Dorsolateral prefrontal cortex (tissue), 122 donors: ENCODE measurements at places on chromosomes 5 and 9.

DNA sequence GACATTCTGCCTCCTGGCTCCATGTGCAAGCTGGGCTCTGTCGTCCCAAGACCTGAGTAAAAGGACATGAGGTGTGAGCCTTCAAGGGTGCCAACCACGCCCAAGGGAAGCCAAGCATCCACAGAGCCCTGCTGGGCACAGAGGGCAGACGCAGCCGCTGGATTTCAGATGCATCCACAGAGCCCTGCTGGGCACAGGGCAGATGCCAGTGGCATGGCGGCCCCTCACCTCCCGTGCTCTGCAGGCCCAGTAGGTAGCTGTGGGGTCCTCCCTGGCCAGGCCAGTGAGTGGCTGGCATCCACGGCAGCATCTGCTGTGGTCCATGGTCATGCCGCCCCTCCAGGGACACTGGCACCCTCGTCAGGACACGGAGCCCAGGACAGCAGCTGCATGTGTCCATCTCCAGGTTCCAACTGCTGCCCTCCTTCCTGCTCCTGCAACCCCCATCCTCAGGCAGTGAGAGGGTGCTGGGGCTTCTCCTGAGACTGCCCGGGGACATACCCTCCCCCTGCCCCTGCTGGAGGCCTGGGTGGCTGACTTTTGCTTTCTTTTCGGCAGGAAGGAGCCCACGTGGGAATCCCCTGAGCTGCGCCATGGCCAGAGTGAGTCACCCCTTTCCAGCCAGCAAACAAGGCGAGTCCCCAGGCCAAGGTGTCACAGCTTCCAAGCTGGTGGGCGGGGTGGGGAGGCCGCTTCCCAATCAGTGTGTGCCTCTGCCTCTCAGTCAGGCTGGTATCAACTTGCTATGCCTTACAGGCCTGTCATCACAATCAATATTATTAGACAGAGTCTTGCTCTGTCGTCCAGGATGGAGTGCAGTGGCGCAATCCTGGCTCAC is 4.0 kb upstream of the TRAF2 start:
- no peak for DNase-seq

GRCh38 chr5:74945561-74946165 is 79.5 kb upstream of the FAM169A start:
- no peak for DNase-seq

GRCh38 chr9:71766663-71767062 is 1.6 kb downstream of the CEMIP2 start:
- no peak for DNase-seq

GRCh38 chr5:174205939-174206338 is 160.4 kb downstream of the NSG2 start:
- DNase-seq, result no peak

- DNase-seq, result no peak
Measured at GRCh38 chr9:37923118-37923795, 19.3 kb upstream of the SLC25A51 start.

DNA sequence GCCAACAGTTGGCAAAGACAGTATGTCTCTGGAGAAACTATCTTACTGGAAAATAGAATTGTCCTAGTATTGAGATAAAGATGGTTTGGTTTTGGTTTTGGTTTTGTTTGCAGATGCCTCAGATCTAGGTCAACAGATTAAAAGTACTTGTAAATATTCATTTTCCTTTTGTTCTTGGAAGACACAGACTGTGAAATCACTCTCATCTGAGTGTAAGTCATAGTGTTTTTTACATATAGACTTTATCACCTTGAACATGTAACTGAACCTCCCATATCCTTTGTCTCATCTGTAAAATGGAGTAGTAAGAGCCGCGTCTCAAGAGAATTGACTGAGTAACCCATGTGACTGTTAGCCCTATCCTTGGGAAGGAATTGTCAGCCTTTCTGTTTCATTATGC is 34.3 kb downstream of the MAP3K1 start:
- DNase-seq, result no peak

DNA sequence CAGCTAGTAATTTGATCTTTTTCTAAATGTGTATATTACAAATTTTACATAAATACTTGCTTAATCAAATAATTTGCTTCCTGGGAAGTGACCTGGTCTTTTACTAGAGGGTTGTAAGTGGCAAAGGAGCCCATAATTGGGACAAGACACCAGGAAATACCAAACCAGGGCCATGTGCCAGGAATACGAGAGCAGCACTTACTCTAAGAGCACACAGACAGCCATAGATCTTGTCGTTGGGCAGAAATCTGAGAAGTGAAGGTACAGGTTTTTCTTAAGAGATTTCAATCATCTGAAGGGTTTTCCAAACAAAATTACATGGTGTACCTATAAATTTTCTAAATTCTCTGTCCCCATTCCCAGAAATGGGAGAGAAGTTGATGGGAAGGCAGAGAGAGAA is 179.3 kb downstream of the HINT1 start:
- DNase-seq, result no peak
